RWPE2 (cell line): ENCODE measurements at places on chromosomes 3 and 15.

DNA sequence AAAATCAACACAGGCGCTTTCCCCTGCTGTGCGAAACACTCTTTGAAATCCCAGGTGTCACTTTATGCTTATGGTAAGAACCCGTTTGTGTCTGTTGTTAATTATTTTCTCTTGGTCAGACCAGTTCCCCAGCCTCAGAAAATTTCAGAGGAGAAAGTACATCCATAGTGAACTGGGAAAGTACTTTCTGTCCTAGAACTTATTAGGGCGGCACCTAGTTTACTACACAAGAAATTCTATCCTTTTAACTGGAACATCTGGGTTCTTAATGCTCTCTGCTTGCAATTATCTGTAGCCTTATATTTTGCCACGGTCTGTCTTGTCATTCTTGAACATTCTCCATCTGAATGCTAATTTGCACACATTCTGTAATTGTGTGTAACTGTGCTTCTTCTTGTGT is 215.0 kb downstream of the PTPRG start:
- no peak for DNase-seq

DNA sequence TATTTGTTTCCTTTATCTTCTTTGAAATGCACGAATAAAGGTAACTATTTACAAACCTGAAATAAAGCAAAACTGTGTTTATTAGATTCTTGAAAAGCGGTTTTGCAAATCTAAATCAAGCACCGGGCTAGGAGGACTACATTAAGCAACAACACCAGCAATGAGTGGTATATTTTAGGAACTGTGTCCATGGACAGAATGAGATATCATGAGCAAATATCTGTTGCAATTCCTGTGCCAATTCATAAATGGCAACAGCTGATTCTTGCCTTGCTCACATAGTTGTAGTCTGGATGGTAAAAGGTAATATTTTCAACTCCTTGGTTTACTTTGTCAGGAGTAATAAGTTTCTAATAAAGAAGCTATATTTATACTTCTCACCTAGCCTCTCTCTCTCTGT is 403.3 kb downstream of the LPP start:
- DNase-seq, result no peak

- DNase-seq, result no peak
Measured at GRCh38 chr15:38028869-38029268, 94.4 kb downstream of the TMCO5A start.

- DNase-seq, result no peak
Measured at GRCh38 chr3:65020281-65021160, 332.7 kb upstream of the ADAMTS9 start.

- DNase-seq, result no peak
Measured at GRCh38 chr15:95175914-95176658, 944.7 kb downstream of the MCTP2 start.

- DNase-seq, result no peak
Measured at GRCh38 chr15:27124287-27124871, 153.4 kb downstream of the GABRG3 start.
